ENCODE measurements at places on chromosomes 13 and 19. TPM values are rescaled to one million over a fixed set of nuclear protein-coding genes. Genes with fewer than 3 reads are reported as not detected.

DNA sequence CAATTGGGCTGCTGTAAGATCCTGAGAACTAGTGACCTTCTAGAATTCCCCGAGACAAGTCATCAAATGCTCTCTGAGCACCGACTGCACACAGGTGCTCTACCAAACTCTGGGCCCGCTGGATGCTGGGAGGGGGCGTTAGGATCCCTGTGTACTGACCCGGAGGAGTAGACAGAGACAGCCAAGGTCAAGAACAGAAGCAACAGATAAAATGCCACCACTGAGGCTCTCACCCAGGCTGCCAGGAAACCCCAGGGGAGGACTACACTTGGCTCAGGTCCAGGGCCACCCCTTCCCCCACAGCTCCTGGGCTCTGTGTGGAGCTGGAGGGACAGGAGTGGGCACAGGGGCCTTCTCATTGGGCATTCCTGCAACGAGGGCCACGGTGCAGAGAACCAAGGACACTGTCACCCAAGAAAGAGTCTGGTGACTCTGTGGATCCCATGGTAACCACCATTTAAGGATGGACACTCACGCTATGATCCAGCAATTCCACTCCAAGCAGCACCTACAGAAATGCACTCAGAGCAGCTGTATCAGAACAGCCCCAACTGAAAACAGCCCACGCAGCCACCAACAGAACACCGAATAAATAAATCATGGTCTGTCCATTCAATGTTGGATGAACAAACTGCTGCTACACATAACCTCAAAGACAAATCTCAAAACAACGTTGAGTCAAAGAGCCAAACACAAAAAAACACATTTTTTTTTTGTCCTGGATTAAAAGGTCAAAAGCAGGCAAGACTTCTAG, 16.8 kb upstream of the SLC35E1 start:
- DNase-seq, result no peak

DNA sequence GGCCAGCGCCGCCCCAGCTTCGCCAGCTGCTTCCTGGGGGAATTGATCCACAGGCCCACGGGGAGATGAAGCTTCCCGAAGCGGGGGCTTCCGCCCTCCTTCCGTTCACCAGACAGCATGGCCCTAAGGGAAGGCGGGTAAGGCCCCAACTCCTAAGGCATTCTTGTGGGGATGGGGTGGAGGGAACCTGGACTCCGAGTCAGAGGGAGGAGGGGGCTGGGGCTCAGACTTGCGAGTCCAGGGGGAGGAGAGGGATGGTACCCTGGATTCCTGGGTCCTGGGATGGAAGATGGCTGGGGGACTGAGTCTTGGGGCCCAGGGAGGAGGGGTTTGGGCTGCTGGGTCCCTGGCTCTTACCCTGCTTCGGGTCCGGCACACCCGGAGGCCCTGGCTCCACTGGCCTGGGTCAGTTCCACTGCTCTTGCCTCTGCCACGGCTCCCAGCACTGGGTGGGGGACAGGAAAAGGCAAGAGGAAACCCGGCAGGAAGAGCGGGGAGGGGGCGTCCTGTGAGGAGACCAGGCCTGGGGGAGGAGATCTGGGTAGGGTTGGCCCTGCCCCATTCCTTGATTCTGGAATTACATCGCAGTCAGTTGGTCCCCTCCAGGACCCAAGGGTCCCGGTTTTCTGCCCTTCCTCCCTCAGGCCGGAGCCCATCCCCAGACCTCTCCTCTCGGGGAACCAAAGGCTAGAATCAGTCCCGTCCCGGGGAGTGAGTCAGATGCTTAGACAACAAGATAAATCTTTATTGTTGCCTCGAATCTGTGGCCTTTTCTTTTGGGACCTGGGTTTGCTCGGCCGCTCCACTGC, at the start of gene RASIP1:
RASIP1 (minus strand) TSS at position 447 of the 809 bp plus-strand sequence; CDS start at position 119, 328 bp downstream.
- no peak for DNase-seq

GRCh38 chr13:34346626-34347025, 528.7 kb downstream of the RFC3 start:
- no peak for DNase-seq

DNA sequence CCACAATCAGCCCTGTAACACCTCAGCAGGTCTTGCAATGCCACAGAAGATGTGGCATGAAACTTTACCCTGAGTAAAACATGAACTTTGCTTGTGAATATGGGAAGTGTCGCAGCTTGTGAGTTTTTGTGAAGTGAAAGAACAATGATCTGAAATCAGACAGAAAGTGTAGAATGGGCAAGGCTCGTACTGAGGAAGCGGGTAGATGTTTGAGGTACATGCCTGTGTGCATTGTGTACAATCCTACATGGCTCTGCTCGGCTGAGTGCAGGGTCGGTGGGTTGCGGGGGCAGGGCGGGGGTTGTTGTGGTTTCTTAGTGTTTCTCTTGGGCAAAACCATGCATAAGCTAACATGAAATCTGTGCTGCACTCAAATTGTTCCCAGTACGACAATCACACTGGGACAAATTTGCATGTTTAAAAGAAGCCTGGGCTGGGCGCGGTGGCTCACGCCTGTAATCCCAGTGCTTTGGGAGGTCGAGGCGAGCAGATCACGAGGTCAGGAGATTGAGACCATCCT, 1.1 kb downstream of the NLRP13 start:
- no peak for DNase-seq

DNA sequence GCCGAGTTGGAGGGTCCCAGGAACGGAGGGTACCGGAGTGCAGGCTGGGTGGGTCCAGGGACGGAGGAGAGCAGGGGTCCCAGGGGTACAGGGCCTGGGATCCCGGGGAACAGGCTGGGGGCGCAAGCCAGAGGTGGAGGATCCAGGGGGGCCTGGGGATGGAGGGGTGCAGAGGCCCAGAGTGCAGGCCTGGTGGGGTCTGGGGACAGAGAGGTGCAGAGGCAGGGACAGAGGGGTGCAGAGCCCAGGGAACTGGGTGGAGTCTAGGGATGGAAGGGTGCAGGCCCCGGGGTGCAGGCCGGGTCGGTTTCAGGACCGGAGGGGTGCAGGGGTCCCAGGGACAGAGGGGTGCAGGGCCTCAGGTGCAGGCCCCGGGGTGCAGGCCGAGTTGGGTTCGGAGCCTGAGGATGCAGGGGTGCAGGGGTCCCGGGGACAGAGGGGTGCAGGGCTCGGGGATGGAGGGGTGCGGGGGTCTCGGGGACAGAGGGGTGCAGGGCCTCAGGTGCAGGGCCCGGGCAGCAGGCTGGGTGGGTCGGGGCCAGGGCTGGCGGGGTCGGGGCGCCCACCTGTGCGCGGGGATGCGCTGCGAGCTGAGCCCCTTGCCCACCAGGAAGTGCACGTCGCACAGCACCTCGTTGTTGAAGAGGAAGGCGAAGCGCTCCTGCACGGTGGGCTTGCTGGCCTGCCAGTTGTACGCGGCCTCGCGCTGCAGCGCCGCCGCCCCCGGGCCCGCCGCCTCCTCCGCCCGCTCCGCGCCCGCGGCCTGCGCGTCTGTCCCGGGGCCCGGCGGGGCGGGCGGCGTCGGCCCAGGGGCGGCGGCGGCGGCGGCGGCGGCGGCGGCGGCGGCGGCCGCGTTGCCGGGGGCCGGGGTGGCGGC, 545 bp downstream of the BTBD2 start:
- DNase-seq, result no peak

DNA sequence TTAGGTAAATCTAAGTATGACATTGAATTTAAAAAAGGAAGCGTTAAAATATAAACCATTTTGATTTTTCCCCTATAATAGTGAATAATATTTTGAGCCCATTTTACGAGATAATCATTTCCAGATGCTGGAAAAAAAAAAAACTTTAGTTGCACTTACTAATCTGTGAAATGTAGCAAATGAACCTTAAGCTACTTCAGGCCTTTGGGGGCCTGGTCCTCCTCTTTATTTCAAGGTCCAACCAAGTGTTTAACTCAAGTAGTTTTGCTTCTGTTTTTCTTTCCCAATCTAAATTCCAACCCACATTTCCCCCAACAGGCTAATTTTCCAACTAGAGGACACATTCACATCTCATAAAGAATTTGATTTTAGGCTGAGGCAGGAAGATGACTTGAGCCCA, 101.2 kb downstream of the TNFRSF19 start:
- DNase-seq, result no peak

GRCh38 chr19:8168537-8168936, 19.1 kb upstream of the FBN3 start:
- no peak for DNase-seq

DNA sequence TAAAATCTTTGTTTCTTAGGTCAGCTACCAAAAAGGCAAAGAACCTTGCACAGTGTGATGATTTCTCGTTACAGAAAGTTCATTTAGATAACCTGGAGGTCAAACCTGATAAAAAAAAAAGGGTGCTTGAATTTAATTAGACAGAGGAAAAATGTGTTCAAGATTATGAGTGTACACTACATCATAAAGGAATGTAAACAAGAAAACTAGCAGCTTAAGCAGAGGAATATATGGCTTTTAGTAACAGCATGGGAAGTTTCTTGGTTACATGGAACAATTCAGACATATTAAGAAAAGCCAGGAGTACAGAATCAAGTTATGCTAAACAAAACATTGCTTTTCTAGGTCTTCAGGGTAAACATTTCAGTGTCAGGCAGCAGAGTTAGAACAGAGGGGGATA, 32.9 kb downstream of the ING1 start:
- DNase-seq, result no peak

TTC9B gene
- 0.94 TPM for total RNA-seq

ZNF98 gene
- total RNA-seq, result not detected

GIPR gene
- total RNA-seq, result 5.1 TPM

Data from HT-29 (cell line).